ENCODE measurements at places on chromosomes 3 and 15.

DNA sequence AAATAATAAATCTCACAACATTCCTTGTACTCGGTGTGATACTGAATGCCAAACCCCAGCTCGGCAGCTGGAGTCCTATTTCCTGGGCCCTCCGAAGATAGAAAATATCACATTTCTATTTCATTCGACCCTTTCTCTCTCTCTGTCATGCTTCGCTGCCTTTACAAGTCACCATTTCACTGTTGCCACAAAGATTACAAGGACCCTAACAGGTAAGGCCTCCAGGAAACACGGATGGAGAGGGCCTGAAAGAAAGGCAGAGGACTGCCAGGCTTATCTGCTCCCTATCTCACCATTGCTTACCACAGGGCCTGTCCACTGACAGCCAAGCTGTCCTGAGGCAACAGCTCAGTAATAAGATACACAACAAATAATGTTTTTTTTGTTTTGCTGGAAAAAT, 376.5 kb downstream of the MECOM start:
- H3K4me3 ChIP-seq = no peak overlapping the region
- no peaks in the 10 kb centered on the region for H3K27me3 ChIP-seq
- H3K36me3 ChIP-seq = no peaks in the 10 kb centered on the region
- H3K27ac ChIP-seq = no peak overlapping the region
- DNase-seq = no peak

- peak; percentile 98 for DNase-seq
- H3K27me3 ChIP-seq = no peaks in the 10 kb centered on the region
- H3K27ac ChIP-seq = peak overlapping the region; percentile 57
- peak overlapping the region; percentile 68 for H3K4me3 ChIP-seq
- H3K36me3 ChIP-seq = peaks cover 6% of the 10 kb centered on the region
These were observed 110.3 kb upstream of the KLF13 start for GRCh38 chr15:31216215-31216911.

GRCh38 chr15:41799488-41799805, 25.2 kb downstream of the MAPKBP1 start:
- H3K4me1 ChIP-seq = peaks cover 34% of the 10 kb centered on the region
- H3K27me3 ChIP-seq = no peaks in the 10 kb centered on the region
- no peak for DNase-seq
- peaks cover 19% of the 10 kb centered on the region for H3K36me3 ChIP-seq
- no peak overlapping the region for H3K27ac ChIP-seq

DNA sequence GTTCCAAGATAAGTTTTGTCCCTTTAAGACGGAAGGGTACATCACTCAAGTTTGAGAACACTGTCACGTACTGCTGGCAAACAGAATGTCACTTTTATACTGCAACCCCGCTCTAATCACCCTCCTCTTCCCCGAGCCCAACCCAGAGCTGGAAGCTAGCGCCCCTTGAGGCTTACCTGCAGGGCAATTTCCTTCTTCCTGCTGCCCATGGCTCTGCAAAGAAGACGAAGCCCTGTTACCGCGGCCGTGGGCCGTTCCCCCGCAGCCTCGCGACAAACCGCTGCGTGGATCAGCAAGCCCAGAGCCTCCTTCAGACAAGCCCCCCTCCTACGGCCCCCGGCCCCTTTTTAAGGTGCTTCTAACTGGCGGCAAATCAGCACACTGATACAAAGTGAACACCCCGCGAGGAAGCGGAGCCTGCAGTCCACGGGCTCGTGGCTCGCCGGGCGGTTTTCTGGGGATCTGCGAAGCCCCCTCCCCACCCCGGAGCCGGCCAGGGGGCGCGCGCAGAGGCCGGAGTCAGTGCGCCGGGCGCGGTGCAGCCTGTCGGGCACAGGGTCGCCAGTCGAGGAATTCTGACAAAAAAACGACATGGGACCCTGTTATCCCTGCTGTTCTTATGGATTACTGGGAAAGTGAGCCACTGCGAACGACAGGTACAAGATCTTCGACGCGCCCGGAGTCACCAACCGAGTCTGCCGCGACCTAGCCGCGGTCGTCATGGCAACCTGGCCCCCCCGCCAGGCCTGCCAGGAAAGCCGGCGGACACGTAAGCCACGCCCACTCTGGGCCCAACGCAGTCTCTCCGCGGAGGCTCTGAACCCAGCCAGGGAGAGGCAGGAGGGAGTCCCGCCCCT, at the start of gene NME9:
NME9 (minus strand) TSS at position 725 of the 857 bp plus-strand sequence; CDS start at position 209, 516 bp downstream.
- H3K27ac ChIP-seq = peak within 1 kb of the TSS; percentile 13
- DNase-seq = peak; percentile 76
- peak within 1 kb of the TSS; percentile 69 for H3K4me3 ChIP-seq
- H3K4me1 ChIP-seq = peaks cover 8% of the 10 kb centered on the region

GRCh38 chr3:49554633-49555265, 472 bp downstream of the BSN start:
- no peak for DNase-seq
- H3K36me3 ChIP-seq = no peaks in the 10 kb centered on the region
- peaks cover 48% of the 10 kb centered on the region for H3K27me3 ChIP-seq
- peak overlapping the region; percentile 19 for H3K4me3 ChIP-seq

- H3K27me3 ChIP-seq = no peaks in the 10 kb centered on the region
- no peaks in the 10 kb centered on the region for H3K4me1 ChIP-seq
These were observed 83.8 kb downstream of the LINGO1 start for GRCh38 chr15:77548589-77549557.

DNA sequence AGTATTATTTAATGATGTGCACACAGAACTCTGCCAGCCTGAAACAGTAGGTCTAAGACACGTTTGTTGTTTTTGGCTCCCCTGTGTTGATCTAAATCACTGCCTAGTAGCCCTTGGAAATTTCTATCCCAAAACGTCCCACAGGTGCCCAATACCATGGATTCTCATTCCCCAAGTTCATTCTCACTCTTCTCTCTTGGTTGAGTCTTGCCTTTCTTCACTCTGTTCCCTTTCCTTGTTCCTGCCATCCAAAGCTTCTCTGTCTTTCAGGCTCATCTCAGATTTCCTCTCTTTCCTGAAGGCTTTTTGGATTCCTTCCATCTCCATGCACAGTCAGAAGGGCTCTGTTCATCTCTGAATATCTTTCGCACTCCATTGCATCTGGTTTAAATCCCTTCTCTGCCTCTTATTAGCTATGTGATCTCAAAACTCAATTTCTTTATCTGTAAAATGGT, 54.2 kb downstream of the PPARG start:
- H3K27ac ChIP-seq = peak overlapping the region; percentile 10
- H3K4me1 ChIP-seq = peaks cover 31% of the 10 kb centered on the region
- no peaks in the 10 kb centered on the region for H3K27me3 ChIP-seq
- DNase-seq = peak; percentile 49
- no peak overlapping the region for H3K4me3 ChIP-seq
- H3K36me3 ChIP-seq = no peaks in the 10 kb centered on the region

- H3K4me3 ChIP-seq = no peak overlapping the region
- no peaks in the 10 kb centered on the region for H3K4me1 ChIP-seq
- no peaks in the 10 kb centered on the region for H3K27me3 ChIP-seq
- no peaks in the 10 kb centered on the region for H3K36me3 ChIP-seq
- no peak for DNase-seq
- no peak overlapping the region for H3K27ac ChIP-seq
These were observed 635.0 kb downstream of the TBL1XR1 start for GRCh38 chr3:176562331-176562730.

DNA sequence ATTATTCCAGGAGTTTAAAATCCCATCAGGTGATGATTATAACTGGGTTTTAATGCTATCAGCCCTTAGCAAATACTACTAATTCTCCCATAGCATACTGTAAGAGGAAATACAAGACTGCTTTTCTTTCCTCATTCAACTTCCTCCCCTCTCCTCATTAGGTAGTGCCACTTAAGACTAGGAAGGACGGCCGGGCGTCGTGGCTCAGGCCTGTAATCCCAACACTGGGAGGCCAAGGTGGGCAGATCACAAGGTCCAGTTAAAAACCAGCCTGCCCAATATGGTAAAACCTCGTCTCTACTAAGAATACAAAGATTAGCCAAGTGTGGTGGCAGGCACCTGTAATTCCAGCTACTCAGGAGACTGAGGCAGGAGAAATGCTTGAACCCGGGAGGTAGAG, 14.7 kb downstream of the NDUFAF1 start:
- DNase-seq = no peak
- H3K27ac ChIP-seq = no peak overlapping the region
- H3K27me3 ChIP-seq = no peaks in the 10 kb centered on the region
- peaks cover 39% of the 10 kb centered on the region for H3K36me3 ChIP-seq
- H3K4me1 ChIP-seq = no peaks in the 10 kb centered on the region

- H3K4me1 ChIP-seq = peaks cover 46% of the 10 kb centered on the region
- H3K4me3 ChIP-seq = no peak overlapping the region
- peaks cover 5% of the 10 kb centered on the region for H3K36me3 ChIP-seq
- H3K27me3 ChIP-seq = no peaks in the 10 kb centered on the region
These were observed 520.4 kb downstream of the FOXP1 start for GRCh38 chr3:71062952-71063772.

GRCh38 chr3:15797642-15798303, at the start of gene ANKRD28:
TSS of gene ANKRD28 (minus strand) at chr3:15797979. CDS start at chr3:15796521, 1,458 bp downstream.
- peaks cover 23% of the 10 kb centered on the region for H3K4me1 ChIP-seq
- peak; percentile 81 for DNase-seq
- H3K36me3 ChIP-seq = peaks cover 20% of the 10 kb centered on the region
- peak within 1 kb of the TSS; percentile 89 for H3K4me3 ChIP-seq
- H3K27me3 ChIP-seq = no peaks in the 10 kb centered on the region
- H3K27ac ChIP-seq = peak within 1 kb of the TSS; percentile 97

DNA sequence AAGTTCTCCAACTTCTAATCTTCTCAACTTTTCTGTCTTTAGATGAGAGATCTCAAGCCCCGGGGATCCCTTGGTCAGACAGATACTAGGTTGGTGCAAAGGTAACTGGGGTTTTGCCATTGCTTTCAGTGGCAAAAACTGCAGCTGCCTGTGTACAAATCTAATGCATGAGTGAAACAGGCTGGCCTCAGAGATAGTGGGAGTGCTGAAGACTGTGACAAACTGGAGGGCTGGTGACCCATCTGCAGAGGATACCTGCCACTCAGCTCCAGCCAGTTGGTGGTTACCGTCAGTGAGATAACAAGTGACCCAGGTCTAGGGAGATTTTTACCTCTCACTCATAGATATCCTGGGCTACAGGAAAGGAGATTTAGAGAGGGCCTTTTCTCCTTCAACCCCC, 85.7 kb downstream of the RYR3 start:
- no peak overlapping the region for H3K27ac ChIP-seq
- H3K4me3 ChIP-seq = no peak overlapping the region
- no peaks in the 10 kb centered on the region for H3K36me3 ChIP-seq
- no peak for DNase-seq

- H3K4me1 ChIP-seq = peaks cover 13% of the 10 kb centered on the region
- H3K36me3 ChIP-seq = no peaks in the 10 kb centered on the region
- no peak for DNase-seq
- no peak overlapping the region for H3K4me3 ChIP-seq
These were observed 168.7 kb upstream of the FRMD4B start for GRCh38 chr3:69554576-69554975.

- no peaks in the 10 kb centered on the region for H3K27me3 ChIP-seq
- peak overlapping the region; percentile 10 for H3K4me3 ChIP-seq
- H3K36me3 ChIP-seq = peaks cover 8% of the 10 kb centered on the region
- peak overlapping the region; percentile 24 for H3K27ac ChIP-seq
- DNase-seq = peak; percentile 33
These were observed 144.7 kb upstream of the ABHD17C start for GRCh38 chr15:80550219-80550907.

- H3K27ac ChIP-seq = no peak overlapping the region
- no peaks in the 10 kb centered on the region for H3K27me3 ChIP-seq
- peaks cover 20% of the 10 kb centered on the region for H3K36me3 ChIP-seq
- no peak for DNase-seq
- H3K4me1 ChIP-seq = peaks cover 20% of the 10 kb centered on the region
- no peak overlapping the region for H3K4me3 ChIP-seq
These were observed 49.7 kb upstream of the LIMD1 start for GRCh38 chr3:45544717-45545296.

GRCh38 chr15:72584006-72584405, 70.5 kb upstream of the GOLGA6B start:
- no peak overlapping the region for H3K4me3 ChIP-seq
- peaks cover 97% of the 10 kb centered on the region for H3K36me3 ChIP-seq
- no peaks in the 10 kb centered on the region for H3K27me3 ChIP-seq
- no peak overlapping the region for H3K27ac ChIP-seq

- no peaks in the 10 kb centered on the region for H3K27me3 ChIP-seq
- peak; percentile 73 for DNase-seq
- H3K4me3 ChIP-seq = no peak overlapping the region
- no peak overlapping the region for H3K27ac ChIP-seq
- H3K4me1 ChIP-seq = peaks cover 36% of the 10 kb centered on the region
- H3K36me3 ChIP-seq = no peaks in the 10 kb centered on the region
These were observed 2.1 kb downstream of the RHOV start for GRCh38 chr15:40871749-40872617.

GRCh38 chr15:34620142-34620541, 36.7 kb upstream of the GOLGA8B start:
- no peak overlapping the region for H3K4me3 ChIP-seq
- no peak overlapping the region for H3K27ac ChIP-seq
- no peaks in the 10 kb centered on the region for H3K36me3 ChIP-seq
- DNase-seq = no peak
- H3K4me1 ChIP-seq = peaks cover 5% of the 10 kb centered on the region

DNA sequence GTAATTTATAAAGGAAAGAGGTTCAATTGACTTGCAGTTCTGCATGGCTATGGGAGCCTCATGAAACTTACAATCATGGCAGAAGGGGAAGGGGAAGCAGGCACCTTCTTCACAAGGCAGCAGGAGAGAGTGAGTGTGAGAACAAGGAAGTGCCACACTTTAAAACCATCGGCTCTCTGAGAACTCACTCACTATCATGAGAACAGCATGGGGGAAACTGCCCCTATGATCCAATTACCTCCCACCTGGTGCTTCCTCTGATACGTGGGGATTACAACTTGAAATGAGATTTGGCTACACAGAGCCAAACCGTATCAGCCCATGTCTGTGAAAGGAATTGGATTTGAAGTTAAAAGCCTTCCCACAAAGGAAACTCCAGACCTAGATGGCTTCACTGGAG, 39.1 kb downstream of the TKT start:
- no peak overlapping the region for H3K4me3 ChIP-seq
- no peaks in the 10 kb centered on the region for H3K36me3 ChIP-seq
- no peaks in the 10 kb centered on the region for H3K4me1 ChIP-seq
- DNase-seq = no peak

- no peak overlapping the region for H3K4me3 ChIP-seq
- H3K36me3 ChIP-seq = no peaks in the 10 kb centered on the region
- H3K27me3 ChIP-seq = peaks cover 50% of the 10 kb centered on the region
- no peak overlapping the region for H3K27ac ChIP-seq
These were observed 31.3 kb upstream of the MEIS2 start for GRCh38 chr15:37131621-37132020.

DNA sequence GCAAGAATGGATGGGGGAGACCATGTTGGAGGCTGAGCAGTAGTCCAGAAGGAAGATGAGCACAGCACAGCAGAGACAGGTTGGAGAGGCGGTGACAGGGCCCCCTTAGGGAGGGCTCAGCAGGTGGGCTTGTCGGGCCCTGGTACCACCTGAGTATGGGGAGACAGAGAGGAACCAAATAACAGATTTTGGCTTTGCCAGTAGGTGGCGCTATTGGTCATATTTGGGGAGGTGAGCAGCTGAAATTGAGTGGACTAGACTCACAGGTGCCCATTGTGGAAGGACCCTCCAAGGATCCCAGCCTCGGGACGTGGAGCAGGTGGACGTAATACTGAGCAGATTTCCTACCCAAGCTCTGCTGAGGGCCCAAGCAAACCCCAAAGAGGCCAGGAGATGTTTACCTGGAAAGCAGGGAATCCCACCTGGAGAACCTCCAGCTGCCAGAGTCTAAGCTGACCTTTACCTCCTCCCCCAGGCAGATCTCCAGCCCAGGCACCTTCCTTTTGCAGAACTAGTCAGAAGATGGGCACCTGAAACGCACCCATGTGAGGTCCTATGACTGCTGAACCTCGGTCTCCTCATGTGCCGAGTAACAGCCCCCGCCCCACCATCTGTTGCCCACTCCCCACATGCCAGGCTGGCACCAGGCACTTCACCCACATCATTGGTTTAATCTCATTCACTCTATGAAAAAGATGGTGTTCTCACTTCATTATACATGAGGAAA, 24.6 kb upstream of the CORO2B start:
- no peak overlapping the region for H3K27ac ChIP-seq
- no peaks in the 10 kb centered on the region for H3K36me3 ChIP-seq
- peak; percentile 82 for DNase-seq
- H3K4me1 ChIP-seq = no peaks in the 10 kb centered on the region

Measured in MCF 10A (cell line).